ENCODE measurements at places on chromosomes 1 and 21.

- DNase-seq = no peak
Observed at GRCh38 chr1:59014827-59015226, 231.0 kb upstream of the JUN start.

DNA sequence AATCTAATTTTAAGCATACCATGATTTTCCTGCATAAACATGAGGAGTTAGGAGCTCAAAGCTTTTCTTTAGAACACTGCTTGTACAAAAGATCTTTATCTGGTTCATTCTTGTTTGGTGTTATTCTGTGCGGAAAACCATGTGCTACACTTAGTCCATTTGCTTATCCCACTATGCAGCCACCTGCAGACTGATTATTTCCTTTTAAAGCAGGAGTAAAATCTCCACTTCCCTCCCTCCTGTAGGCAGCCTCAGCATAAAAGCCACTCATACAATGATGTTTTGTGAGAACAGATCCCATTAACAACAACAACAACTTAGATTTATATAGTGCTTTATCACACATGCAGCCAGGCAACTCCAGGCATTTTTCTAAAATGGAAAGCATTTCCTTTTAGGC is 355.3 kb upstream of the NEGR1 start:
- DNase-seq = no peak

DNA sequence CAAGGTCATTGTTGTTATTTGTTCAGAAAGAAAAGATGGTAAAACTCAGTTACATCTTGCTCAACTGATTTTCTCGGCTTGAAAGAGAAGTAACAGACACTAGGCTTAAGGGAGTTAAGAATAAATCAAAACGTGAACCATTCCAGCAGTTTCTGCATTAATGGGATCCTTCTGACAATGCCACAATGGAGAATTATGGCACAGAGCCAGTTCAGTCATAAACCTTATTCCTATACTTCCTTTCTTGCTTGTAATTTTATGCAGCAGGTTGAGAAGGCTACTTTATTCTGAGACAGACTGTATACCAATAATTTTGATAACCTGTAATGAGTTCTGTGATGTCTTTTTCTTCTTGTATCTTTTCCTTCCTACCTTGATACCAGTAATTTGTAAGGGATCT is 167.0 kb downstream of the C1orf21 start:
- no peak for DNase-seq

GRCh38 chr1:61210435-61211154 is 128.2 kb downstream of the NFIA start:
- DNase-seq = no peak

DNA sequence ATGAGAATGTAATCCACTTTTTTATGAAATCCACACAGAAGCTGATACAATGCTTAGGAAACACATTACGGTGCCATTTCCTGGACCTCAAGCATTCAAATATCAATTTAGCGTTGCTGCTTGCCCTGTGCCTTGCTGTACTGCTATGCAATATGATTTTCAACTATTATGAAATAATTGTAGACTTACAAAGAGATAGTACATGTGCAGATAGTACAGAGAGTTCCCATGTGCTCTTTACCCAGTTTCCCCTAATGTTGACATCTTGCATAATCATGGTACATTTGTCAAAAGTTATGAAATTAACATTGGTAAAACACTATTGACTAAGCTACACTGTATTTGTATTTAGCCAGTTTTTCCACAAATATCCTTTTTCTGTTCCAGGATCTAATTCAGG is 37.7 kb upstream of the PTBP2 start:
- no peak for DNase-seq

DNA sequence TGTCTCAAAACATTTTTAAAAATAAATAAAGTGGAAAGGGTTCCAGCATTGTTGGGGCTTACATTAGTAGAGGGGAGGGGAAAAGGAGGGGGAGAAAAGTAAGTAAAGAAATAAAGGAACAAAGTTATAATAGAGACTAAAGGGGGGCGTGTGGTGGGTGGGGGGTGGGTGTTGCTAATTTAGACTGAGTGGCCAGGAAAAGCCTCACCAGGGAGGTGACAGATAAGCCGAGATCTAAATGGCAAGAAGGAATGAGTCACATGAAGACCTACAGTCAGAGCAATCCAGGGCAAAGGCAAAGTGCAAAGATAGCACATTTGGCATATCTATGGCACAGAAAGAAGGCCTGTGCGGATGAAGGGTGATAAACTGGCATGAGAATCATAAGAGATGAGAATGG is 7.5 kb downstream of the MPL start:
- no peak for DNase-seq

DNA sequence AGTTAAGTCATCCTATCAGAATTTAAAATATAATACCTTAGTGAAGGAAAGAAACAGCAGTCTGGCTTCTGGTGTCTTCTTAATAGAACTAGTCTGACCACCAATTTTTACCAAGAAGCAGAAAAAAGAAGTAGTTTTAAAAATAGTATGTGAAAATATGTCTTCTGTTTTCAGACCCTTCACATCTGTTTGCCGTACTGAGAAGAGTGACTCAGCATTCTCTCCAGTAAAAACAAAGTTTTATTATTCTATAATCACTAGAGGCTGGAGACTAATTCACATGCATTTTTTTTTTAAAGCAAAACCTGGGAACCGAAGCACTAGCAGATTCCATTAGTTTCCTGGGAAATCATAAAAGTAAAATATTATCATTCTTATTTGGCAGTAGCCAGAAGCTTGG is 163.8 kb downstream of the COL24A1 start:
- DNase-seq = peak; percentile 55

DNA sequence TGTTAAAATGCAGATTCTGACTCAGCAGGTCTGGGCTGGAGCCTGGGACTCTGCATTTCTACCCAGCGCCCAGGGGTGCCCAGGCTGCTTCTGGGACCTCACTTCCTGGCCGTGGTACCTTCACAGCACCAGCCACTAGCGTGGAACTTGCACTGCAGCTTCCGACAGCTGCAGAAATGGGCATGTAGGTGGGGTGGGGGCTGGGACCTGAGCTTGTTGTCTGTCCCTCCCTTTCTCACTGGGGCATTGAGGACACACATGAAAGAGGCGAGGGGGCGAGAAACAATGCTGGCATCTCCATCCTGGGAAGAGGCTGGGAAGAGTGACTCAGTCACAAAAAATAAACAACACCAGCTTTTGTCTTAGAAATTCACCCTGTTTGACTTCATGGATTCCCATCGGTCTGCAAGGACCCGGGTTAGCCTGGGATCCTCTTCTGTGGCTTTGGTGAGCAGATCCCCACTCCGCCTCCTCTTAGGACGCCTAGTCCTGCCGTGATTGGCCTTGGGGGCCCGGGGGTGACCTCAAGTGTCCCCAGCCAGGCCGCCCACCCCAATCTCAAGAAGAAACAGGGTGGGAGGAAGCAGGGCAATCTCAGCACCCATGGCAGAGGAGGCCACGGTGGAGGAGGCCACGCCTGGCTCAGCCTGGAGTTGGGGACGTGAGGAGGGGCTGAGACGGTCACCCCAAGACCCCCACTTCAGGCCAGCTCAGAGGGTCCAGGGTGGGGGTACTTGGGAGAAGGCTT is 29.9 kb upstream of the POFUT2 start:
- no peak for DNase-seq

DNA sequence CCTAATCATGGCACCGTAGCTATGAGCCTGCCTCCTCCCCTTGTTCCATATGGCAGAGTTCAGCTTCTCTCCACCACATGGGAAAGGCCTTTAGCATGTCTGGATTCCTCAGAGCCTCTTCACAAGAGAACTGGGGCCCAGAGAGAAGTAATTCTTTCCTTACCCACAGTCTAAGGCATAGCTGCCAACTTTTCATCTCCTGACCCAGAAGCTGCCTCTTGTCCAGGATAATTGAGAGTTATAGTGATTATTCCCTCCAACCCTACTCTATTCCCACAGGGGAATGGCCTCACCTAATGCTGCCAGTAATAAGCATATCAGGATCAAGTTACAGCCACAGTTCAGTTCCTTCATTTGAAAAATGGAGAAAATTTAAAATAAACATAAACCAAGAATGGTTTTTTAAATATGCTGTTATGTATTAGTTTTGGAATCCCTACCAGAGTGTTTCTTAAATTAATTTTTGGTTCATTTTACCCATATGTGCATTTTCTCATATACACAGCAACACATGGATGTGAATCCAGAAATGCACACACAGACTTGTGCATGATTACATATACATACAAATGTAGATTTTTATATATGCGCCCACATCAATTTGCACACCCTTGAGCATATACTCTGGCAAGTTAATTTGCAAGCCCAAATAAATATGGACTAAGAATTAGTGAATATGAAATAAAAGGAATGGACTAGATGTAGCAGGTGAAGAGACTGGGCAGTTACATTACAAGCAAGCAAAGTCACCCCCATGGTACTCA is 63.9 kb upstream of the WARS2 start:
- peak; percentile 6 for DNase-seq

- DNase-seq = no peak
Observed at GRCh38 chr1:243963571-243963970, 87.5 kb upstream of the ZBTB18 start.

DNA sequence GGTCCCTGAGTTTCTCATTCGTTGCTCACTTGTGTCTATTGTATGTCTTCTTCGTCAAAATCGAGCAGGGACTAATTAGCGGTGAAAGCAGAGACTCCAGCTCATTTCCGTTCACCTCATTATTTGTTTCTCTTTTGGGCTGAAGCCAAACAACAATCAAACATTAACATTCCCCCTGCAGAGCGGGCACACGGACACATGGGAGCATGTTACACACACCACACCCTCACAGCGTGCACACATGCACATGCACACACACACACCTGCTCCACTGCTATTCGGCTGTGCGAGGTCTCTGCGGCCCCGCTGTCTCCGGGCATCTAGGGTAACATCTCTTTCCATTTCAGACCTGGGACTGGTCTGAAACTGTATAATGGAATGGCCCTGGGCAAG is 58.5 kb upstream of the LRRC8D start:
- no peak for DNase-seq

DNA sequence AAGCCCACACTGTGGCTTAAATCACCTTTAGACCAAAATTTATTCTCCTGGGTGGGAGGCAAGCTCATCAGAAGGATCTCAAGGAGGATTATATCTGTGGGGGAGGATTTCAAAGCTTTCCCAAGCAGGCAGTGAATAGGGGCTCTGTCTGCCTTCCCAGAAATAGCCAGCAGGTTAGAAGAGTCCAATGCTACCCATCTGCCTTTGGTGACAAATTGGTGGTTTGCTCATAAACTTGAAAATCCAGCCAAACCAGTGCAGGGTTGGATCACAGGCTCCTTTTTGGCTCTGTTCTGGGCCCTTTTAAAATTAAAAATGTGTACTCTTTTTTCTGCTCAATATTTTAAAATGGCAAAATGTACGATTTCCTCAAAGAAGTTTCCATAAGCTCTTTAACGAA is 118.9 kb upstream of the ZC3H11B start:
- DNase-seq = no peak

DNA sequence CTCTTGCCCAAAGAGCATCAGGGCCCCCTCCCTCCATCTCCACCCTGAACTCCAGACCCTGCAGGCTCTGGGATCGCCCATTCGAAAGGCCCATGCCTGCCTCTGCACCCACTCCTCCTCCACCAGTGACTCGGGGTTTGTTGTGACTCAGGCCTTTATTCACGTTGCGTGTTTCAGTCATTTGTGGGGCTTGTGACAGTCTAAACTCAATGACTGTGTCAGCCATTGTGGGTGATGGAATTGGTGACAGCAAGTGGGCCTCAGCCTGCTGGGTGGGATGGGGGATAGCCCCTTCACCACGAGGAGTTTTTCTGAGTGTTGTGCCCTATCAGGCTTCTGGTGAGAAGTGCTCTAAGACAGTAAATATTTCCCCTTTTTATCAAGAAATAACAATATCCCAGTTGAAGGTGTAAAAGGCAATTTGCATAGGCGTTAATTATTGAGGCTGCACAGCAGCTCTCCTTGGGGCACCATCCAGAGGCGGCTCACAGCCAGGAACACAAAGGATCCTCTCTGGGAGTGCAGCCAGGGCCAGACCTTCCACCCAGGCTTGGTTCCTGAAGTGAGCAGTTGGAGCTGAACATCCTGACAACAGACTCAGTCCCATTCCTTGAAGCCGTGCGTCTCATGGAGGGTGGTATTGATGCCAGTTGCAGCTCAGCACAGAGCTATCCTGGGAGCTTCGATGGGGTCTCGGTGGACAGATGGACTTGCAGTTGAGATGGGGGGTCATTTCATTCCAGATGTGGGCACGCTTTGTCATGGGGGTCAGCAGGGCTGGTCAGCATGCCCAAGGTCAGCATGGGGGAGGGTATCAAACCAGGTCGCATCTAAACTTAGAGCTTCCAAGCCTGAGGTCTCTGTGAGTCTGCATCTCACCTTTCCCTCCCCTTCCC is 135.6 kb upstream of the CACNA1E start:
- no peak for DNase-seq

DNA sequence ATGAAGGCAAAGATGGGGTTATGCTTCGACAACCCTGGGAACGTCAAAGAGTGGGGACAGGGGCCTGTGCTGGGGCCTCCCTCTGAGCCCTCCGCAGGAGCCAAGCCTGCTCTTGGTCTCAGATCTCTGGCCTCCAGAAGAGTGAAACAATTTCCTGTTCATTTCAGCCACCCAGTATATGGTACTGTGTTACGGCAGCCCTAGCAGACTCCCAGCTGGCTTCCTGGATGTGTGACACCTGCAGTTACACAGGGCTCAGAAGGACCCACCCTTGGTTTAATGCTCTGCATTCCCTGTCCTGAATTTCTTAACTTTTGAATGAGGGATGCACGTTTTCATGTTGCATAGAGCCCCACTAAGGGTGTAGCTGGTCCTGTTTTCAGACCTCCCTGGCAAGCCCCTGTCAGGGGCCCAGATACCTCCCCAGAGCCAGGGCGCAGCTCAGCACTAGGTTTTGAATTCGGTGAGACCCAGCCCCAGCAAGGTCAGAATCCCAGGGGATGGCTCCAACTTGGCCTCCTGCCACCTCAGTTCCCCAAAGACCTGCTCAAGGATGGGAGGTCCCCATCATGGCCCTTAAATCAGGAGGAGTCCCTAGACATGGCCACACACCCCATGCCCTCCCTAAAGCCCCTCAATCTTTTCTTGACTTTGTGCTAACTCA is 79.0 kb upstream of the IFFO2 start:
- no peak for DNase-seq

DNA sequence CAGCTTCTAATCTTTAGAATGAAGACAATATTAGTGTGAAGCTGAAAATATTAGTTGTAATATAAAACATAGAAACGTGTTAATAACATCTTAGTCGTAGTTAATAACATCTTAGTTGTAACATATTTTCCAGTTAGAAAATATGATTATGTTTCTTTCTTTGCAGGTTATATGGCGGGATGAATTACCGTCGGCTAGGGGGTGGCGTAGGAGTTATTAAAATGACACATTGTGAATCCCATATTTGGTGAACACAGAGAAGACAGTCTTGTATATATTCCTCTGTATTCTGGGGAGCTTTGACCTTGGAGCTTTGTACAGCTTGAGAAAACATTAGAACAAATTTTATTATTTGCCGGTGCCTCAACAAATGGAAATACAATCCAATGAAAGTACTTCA is 39.5 kb upstream of the DARS2 start:
- no peak for DNase-seq

DNA sequence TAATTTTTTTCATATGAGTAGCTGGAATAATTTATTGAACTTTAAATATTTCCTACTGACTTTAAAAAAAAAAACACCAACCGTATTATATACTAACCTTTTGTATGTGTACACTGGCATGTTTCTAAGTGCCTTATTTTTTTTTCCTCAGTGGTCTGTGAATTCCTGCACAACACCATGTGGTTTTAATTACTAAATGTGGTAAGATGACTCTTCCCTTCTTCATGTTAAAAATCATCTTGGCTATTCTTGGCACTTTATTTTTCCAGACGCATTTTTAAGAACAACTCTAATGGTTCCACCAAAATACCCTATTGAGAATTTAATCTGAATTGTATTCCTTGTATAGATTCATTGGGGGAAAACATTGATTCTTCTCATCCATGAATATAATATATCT is 28.4 kb downstream of the PPP2R5A start:
- no peak for DNase-seq

All from muscle of back (tissue), 13 donors.